Type B pancreatic cell (in vitro differentiated cells): ENCODE measurements at places on chromosomes 5 and 9.

GRCh38 chr5:143054480-143054941 lies 284.3 kb downstream of the ARHGAP26 start:
- no peak for DNase-seq

- no peak for DNase-seq
These were observed 101.5 kb downstream of the DEPDC1B start for GRCh38 chr5:60598424-60598823.

DNA sequence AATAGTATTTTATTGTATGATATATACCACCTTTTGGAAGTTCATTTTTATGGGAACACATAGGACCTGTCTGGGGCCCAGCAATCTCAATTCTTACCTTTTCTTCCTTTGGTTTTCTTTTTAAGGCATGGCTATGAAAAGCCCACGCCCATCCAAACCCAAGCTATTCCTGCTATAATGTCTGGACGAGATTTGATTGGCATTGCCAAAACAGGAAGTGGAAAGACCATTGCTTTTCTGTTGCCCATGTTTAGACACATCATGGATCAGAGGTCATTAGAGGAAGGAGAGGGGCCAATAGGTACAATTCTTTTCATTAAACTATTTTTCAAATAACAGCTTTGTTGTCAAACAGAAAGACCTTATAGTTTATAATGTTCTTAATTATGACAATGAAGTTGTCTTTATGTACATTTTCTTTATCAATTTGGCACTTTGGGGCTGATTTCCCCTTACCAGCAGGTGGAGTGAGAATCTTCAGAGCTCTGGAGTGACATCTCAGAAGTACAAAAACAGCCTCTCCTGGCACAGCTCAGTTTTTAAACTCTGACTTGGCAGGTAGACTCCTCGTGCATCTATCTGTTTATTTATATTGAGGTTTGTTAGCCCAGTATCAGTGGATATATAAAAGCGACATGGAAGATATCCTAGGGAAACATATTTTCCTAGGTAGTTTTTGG lies 25.8 kb downstream of the DDX46 start:
- DNase-seq: no peak

DNA sequence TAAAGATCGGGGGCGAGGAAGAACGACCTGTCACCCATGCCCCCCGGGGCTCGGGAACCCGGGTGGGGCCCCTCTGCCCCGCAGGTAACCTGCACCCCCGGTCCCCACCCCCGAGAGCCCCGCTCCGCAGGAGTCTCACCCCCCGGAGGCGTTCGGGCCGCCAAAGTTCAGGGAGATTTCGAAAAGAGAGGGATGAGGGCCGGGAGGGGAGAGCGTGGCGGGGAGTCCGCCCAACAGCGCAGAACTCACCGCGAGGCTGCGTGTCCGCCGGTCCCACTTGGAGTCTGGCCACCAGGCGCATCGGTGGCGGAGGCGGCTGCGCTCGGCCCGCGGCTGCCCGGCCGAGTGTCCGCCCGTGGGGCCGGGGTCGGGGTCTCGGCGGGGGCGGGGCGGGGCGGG lies at the start of gene PHF19:
TSS of gene PHF19 (minus strand) at position 347 of the 399 bp plus-strand sequence. CDS start 2,447 bp downstream, outside the sequence.
- DNase-seq: no peak

DNA sequence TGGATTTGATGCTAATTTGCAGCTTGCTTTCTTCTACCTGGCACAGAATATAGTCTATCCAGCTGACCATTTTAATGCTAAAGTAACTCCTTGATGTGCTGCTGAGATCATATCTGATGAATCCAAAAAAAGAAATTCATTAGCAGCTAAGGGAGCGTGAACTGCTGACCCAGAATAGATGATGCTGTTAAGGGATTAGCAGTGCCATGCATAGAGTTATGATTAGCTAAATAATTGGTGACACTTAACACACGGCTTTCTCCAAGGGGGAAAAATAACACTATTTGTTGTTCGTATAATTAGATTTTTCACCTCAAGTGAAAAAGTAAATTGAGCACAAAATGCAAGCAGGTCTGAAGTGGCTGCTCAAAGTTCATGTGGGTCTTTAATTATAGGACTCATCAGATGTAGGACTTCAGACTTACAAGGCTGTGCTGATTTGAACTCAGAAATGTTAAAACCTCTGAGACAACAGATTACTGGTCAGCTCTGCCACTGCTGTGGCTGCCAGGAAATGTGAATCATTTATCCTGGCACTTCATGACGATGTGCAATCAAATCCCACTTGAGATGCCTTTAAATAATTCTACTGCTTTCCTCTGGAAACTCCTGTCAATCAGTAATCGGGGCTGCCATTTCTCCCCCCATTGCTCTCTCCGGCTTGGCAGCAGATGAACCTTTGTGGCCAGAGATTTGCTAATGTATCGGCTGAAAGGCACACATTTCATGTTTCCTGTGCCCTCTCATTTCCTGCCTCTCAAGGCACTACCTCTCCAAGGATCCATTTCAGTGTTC lies 291.6 kb upstream of the C9orf72 start:
- DNase-seq: no peak

DNA sequence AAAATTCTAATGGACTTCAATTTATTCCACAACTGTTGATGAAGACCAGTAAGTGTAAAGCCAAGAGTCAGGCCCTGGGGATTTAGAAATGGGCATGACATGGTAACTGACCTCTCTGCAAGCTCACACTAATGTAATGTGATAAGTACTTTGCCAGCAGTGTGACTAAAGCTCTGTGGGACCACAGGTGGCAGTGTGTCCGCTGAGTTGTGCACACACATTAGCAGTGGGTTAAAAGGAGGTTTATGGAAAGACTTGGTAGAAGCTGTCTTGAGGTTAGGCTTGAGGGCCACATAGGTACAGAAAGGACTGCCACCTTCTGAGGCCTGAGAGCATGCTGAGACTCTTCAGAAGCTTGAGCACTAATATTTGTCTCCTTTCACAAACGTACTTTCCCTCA lies 67.6 kb downstream of the UBAP1 start:
- no peak for DNase-seq
